CD14-positive monocyte (primary cell): ENCODE measurements at places on chromosomes 16 and 17. TPM values are rescaled to one million over a fixed set of nuclear protein-coding genes. Genes with fewer than 3 reads are reported as not detected.

Gene FTSJ3
- 15.0 TPM for polyA plus RNA-seq

Gene CD300LF
- 112 TPM for polyA plus RNA-seq

Gene CNGB1
- polyA plus RNA-seq = not detected

Gene OGFOD1
- polyA plus RNA-seq = 37.9 TPM

DNA sequence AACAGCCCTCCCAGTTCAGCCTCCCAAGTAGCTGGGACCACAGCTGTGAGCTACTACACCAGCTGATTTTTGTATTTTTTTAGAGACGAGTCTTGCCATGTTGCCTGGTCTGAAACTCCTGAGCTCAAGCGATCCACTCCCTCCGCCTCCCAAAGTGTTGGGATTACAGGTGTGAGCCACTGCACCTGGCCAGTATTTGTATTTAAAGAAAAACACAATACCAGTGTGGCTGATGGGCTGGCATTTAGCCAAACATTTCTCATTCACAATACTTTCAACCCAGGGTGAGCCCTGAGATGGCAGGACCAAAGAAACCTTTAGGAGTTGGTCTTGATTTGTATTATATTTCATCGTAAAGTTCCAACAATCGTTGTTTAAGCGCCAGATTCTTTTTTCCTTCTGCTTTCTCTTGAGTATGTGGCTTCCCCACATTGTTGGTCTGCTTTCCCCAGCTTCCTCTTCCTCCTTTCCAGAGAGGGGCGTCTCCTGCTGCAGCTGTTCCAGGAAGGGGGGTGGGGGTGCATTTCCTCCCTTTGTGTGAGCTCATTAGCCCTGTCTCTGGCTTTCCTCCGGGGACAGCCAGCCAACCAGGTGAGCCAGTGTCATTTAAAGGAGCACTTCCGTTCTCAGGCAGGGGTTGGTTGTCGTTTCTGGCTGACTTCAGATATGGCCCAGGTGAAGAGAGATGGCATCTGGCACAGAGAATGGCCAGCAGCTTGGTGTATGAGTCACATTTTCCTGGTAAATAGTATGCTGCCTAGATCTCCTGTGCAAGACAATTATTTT is 79.9 kb downstream of the GPRC5B start:
- peak; percentile 37 for DNase-seq
- peaks cover 32% of the 10 kb centered on the region for H3K4me1 ChIP-seq
- H3K27me3 ChIP-seq = no peaks in the 10 kb centered on the region
- no peaks in the 10 kb centered on the region for H3K36me3 ChIP-seq
- H3K27ac ChIP-seq = peak overlapping the region; percentile 4
- H3K4me3 ChIP-seq = no peak overlapping the region

- no peak overlapping the region for H3K4me3 ChIP-seq
- no peak overlapping the region for H3K27ac ChIP-seq
- H3K36me3 ChIP-seq = no peaks in the 10 kb centered on the region
- DNase-seq = no peak
- H3K27me3 ChIP-seq = no peaks in the 10 kb centered on the region
- H3K4me1 ChIP-seq = no peaks in the 10 kb centered on the region
Observed at GRCh38 chr17:41009301-41009760, 403 bp upstream of the KRTAP3-1 start.

GRCh38 chr16:81997738-81998137 is 13.5 kb downstream of the SDR42E1 start:
- H3K27me3 ChIP-seq = no peaks in the 10 kb centered on the region
- no peak overlapping the region for H3K27ac ChIP-seq
- DNase-seq = no peak
- H3K4me1 ChIP-seq = no peaks in the 10 kb centered on the region

DNA sequence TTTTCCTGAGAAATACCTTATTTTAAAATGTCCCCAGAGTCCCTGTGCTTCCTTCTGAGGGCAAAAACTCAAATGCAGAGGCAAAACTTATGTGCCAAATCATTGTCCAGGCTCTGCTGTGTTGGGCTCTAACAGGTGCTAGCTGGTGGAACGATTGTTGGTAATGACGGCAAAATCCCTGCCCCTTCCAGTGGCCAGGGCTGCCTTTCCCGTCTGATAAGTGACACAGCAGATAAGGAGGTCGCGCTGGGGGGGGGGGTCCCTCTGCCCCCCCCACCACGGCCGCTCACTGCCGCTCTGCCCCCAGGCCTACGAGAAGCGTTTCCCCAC is 29.1 kb downstream of the SEC14L5 start:
- peaks cover 52% of the 10 kb centered on the region for H3K27me3 ChIP-seq
- no peak overlapping the region for H3K4me3 ChIP-seq
- no peaks in the 10 kb centered on the region for H3K36me3 ChIP-seq
- DNase-seq = no peak
- H3K4me1 ChIP-seq = no peaks in the 10 kb centered on the region

GRCh38 chr17:75356260-75356937 is 49.1 kb downstream of the GRB2 start:
- no peaks in the 10 kb centered on the region for H3K27me3 ChIP-seq
- DNase-seq = no peak
- H3K36me3 ChIP-seq = peaks cover 8% of the 10 kb centered on the region
- peaks cover 29% of the 10 kb centered on the region for H3K4me1 ChIP-seq
- peak overlapping the region; percentile 61 for H3K27ac ChIP-seq

DNA sequence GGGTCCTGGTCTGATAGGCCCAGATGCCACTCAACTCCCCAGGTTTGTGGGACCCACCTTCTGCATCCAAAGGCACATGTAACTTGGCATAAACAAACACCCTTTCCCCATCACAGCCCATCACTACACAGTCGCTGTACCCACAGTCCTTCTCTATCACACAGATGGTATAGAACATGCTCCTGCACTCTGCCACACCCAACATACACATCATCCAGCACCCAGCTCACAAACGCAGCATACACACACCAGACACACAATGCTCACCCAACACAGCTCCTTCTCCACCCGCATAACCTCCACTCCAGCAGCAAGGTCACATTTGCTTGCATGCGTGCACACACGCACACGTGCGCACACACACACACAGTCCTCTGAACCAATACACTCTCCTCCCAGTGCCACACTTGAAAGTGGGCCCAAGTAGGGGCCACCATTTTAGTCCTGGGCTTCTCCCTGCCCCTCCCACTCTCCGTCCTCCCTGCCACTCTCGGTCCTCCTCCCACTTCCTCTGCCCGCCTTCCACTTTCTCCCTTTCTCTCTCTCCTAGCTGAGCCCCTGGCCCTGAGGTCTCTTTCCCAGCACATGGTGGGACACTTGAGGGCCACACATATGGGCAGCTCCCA is 8.5 kb upstream of the TMEM92 start:
- H3K27me3 ChIP-seq = no peaks in the 10 kb centered on the region
- DNase-seq = no peak
- no peaks in the 10 kb centered on the region for H3K4me1 ChIP-seq
- H3K4me3 ChIP-seq = no peak overlapping the region
- no peak overlapping the region for H3K27ac ChIP-seq
- no peaks in the 10 kb centered on the region for H3K36me3 ChIP-seq

DNA sequence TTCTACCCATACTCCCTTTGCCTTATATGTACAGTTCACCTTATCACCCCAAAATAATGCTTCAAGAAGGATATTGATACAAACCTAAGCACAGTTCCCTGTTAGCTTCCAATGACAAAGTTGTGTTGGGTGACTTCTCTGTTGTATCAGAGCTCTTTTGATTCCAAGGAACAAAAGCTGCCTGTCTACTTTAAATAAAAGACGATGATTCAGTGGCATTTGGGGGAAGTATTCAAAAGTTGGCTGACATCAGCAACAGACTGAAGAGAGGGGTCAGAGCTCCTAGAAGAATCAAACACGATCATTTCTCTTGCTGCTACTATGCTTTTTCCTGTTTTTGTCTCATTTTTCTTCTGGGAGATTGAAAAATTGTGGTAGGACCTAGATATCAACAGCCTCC is 69.4 kb upstream of the CA10 start:
- H3K4me1 ChIP-seq = no peaks in the 10 kb centered on the region
- H3K27ac ChIP-seq = no peak overlapping the region
- DNase-seq = no peak
